Activated CD4-positive, alpha-beta T cell treated with anti-CD3 and anti-CD28 coated beads for 36 hours (primary cell): ENCODE measurements at places on chromosomes 7 and 10. TPM values are rescaled to one million over a fixed set of nuclear protein-coding genes. Genes with fewer than 3 reads are reported as not detected.

DNA sequence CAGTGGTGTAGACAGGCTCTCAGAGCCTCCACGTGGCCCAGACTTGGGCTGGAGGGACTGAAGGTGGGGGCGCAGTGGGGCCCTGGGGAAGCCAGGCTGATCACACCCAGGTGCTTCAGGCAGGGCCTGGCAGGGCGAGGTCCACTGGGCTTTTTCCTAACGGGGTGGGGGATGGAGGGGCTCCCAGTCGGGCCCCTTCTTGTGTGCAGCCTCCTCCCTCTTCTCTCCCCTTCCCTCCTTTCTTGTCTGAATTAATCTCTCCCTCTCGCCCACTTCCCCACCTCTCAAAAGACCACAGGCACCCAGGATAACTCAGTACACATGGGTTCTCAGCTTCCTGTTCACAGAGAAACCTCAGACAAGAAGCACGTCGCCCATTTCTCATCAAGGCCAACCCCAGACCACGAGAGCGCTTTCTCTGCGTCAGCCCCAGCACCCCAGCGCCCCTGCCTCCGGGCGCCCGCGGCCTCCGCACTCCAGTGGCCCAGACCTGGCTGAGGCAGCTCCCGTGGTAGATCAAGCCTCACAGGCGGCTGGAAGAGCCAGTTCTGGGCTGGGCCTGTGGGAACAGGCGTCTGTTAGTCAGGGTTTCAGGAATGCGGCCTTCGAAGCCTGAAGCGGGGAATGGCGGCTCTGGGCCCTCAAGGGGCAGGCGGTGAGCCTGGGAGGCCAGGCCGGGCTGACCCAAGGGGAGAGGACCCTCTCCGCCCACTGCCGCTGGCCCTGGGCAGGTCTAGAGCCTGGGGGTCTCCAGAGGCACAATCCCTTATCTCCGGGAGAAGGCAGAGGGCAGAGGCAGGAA is 50.6 kb downstream of the PWWP2B start:
- peak; percentile 91 for DNase-seq
- H3K27me3 ChIP-seq: no peaks in the 10 kb centered on the region

GRCh38 chr7:95584769-95585425 is 11.4 kb downstream of the PDK4 start:
- H3K4me1 ChIP-seq: no peaks in the 10 kb centered on the region
- peaks cover 2% of the 10 kb centered on the region for H3K27me3 ChIP-seq
- H3K36me3 ChIP-seq: no peaks in the 10 kb centered on the region
- no peak for DNase-seq
- H3K27ac ChIP-seq: no peak overlapping the region
- H3K4me3 ChIP-seq: no peak overlapping the region

DNA sequence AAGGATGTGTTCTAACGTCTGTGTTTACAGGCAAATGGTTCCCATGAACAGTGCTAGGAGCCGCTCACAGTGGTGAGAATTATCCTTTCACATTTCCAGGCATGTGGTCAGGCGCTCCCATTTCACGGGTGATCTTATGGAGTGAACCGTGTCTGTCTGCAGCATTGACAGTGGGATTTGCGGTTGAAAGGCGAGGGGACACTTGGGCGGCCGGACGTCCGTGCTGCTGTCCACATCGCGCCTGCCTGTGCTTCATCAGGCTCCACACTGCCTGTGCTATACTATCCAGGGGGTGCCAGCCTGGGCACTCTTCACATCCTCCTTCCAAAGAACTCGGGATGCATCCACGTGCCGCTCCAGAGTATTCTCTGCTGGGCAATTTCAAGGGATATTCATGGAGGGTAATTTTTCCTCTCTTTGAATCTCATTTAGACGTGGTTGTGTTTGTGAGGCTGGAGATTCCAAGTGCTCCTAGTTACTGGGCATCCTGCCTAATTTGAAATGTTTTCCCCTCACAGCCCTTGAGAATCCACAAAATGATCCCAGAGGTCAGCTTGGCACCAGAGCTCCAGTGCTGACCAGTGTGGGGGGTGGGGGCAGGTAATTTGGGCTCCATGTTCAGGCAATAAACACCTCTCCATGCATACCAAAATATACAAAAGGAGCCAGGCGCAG is 61.9 kb upstream of the EBF3 start:
- H3K27me3 ChIP-seq: no peaks in the 10 kb centered on the region
- H3K36me3 ChIP-seq: no peaks in the 10 kb centered on the region
- H3K27ac ChIP-seq: no peak overlapping the region
- no peak overlapping the region for H3K4me3 ChIP-seq
- no peaks in the 10 kb centered on the region for H3K4me1 ChIP-seq

DNA sequence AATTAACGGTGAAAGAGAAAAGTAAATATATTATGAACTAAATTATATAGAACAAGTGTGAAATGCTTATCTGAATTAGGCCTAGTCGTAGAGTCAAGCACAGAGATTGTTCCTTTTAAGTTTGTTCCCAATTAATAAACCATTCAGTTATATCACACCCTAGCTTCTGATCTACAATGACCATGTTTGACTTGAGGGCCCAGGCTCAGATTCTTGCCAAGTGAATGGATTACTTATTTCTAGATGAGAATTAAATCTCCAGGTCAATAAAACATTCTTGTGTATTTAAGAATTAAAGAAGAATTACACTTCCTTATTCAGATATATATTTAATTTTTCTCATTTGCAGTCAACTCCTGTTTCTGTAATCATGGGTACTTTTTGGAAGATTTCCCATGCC is 37.4 kb upstream of the ARL4A start:
- no peak overlapping the region for H3K4me3 ChIP-seq
- no peak overlapping the region for H3K27ac ChIP-seq
- no peaks in the 10 kb centered on the region for H3K4me1 ChIP-seq
- no peaks in the 10 kb centered on the region for H3K36me3 ChIP-seq

The AGAP5 gene
- total RNA-seq: 10.3 TPM

GRCh38 chr7:159061674-159062212 is 82.9 kb downstream of the VIPR2 start:
- no peaks in the 10 kb centered on the region for H3K4me1 ChIP-seq
- H3K27me3 ChIP-seq: no peaks in the 10 kb centered on the region
- H3K4me3 ChIP-seq: no peak overlapping the region
- no peak for DNase-seq

GRCh38 chr10:48655411-48656240 is 29.0 kb upstream of the WDFY4 start:
- H3K4me3 ChIP-seq: no peak overlapping the region
- no peak overlapping the region for H3K27ac ChIP-seq
- peak; percentile 35 for DNase-seq
- H3K4me1 ChIP-seq: peaks cover 5% of the 10 kb centered on the region

The C7orf25 gene
- total RNA-seq: 2.7 TPM

GRCh38 chr10:106540645-106541044 is 623.9 kb downstream of the SORCS1 start:
- no peak overlapping the region for H3K4me3 ChIP-seq
- no peaks in the 10 kb centered on the region for H3K36me3 ChIP-seq
- no peaks in the 10 kb centered on the region for H3K27me3 ChIP-seq

GRCh38 chr10:106582291-106582690 is 582.2 kb downstream of the SORCS1 start:
- no peak overlapping the region for H3K27ac ChIP-seq
- no peak overlapping the region for H3K4me3 ChIP-seq
- no peaks in the 10 kb centered on the region for H3K4me1 ChIP-seq
- H3K27me3 ChIP-seq: no peaks in the 10 kb centered on the region

GRCh38 chr7:117582219-117582704 is 102.4 kb downstream of the CFTR start:
- no peak for DNase-seq
- H3K36me3 ChIP-seq: no peaks in the 10 kb centered on the region

The FGFR2 gene
- total RNA-seq: not detected

DNA sequence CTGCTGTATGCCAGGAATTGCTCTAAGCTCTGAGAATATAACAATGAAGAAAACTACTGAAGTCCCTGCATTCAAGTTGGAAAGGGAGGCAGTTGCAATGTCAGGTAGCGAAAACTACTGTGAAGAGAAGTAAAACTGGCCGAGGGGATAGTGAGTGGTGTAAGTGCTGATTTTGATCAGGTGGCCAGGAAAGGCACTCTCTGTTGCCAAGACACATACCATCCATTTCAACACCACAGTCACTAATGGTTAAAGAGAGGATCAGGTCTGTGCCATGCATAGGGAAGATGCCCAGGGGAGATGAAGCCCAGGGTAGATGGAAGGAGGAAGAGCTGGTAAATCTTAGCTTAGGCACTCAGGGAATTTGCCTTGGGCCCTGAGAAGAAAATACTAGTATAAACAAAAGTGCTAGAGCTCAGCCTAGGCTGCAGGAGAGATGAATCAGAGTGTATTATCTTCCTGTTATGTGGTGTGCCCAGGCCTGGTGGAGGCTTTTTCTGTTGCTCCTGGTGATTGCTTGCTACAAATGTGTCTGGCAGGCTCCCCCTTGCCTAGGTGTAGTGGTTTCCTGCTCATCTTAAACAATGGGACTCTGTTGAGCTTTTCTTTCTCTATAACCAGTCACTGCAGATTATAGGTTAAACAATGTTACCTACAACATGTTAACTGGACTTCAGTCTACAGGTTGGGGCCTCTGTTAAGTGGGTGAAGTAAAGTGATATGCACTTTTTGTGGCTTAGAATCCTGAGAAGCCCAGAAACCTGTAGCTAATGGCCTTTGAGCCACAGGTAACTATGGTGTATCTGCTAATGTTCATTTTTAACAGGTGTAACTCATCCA is 125.5 kb downstream of the LRRC4 start:
- H3K36me3 ChIP-seq: peaks cover 44% of the 10 kb centered on the region
- H3K27me3 ChIP-seq: no peaks in the 10 kb centered on the region
- no peak overlapping the region for H3K4me3 ChIP-seq
- peaks cover 66% of the 10 kb centered on the region for H3K4me1 ChIP-seq
- peak overlapping the region; percentile 34 for H3K27ac ChIP-seq

DNA sequence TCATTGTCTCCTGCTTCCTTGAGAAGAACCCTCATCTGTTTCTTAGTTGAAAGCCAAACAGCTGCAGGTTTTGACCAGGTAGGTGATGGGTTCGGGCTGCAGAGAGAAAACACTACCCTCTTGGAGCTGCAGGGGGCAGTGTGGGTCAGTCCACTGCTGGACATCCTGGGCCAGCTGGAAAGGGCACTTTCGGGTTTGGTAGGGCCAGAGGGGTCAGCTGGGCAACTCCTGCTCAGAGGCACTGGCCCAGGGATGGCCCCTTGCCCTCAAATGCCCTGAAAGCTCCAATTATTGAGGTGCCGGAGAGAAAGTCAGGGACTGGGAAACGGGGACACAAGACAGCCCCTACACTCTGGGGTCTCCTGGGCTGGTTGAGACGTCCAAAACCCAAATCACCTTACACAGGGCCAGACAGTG is 90.7 kb downstream of the MKI67 start:
- H3K36me3 ChIP-seq: no peaks in the 10 kb centered on the region
- no peak overlapping the region for H3K4me3 ChIP-seq
- no peak overlapping the region for H3K27ac ChIP-seq
- H3K27me3 ChIP-seq: no peaks in the 10 kb centered on the region

DNA sequence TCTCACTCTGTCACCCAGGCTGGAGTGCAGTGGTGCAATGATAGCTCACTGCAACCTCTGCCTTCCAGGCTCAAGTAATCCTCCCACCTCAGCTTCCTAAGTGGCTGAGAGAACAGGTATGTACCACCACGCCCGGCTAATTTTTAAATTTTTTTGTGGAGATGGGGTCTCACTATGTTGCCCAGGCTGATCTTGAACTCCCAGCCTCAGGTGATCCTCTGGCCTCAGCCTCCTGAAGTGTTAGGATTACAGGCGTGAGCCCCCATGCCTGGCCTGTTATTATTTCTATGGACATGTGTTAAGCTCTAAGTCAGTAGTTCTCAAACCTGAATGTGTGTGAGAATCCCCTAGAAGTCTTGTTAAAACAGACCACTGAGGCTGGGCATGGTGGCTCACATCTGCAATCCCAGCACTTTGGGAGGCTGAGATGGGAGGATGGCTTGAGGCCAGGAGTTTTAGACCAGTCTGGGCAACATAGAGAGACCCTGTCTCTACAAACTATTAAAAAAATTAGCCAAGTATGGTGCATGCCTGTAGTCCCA is 24.5 kb downstream of the TMEM270 start:
- H3K4me3 ChIP-seq: no peak overlapping the region
- peaks cover 11% of the 10 kb centered on the region for H3K27me3 ChIP-seq
- no peak for DNase-seq

The CALHM3 gene
- not detected for total RNA-seq

The CCDC3 gene
- total RNA-seq: 0.14 TPM

DNA sequence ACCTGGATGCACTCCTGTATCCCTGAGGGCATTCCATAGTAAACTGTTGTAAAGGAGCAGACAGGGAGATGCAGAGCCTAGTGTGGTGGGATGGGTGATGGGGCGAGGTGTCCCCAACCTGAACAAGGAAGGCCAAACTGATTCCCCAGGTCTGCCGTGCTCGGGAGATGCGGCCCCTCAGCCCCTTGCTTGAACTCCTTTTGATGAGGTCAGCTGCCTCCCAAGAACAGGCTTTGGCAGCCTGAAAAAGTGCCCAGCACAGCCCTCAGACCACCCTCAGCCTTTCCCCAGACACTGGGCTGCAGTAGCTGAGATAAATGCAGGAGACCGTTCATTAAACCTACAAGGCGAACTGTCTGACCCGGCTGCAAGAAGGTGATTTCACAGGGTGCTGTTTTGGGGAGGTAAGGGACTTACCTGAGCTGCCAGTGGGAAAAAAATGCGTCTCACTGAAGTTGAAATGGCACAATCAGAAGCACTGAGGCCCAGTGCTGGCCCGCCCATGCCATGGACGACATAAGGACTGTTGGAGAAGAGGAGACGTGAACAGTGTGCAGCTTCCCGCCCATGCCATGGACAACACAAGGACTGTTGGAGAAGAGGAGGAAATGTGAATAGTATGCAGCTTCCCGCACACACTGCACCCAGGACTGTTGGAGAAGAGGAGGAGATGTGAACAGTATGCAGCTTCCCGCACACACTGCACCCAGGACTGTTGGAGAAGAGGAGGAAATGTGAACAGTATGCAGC is 148.4 kb upstream of the FAM20C start:
- no peak overlapping the region for H3K27ac ChIP-seq
- H3K27me3 ChIP-seq: peaks cover 20% of the 10 kb centered on the region
- H3K4me1 ChIP-seq: peaks cover 5% of the 10 kb centered on the region
- H3K4me3 ChIP-seq: no peak overlapping the region
- no peaks in the 10 kb centered on the region for H3K36me3 ChIP-seq

DNA sequence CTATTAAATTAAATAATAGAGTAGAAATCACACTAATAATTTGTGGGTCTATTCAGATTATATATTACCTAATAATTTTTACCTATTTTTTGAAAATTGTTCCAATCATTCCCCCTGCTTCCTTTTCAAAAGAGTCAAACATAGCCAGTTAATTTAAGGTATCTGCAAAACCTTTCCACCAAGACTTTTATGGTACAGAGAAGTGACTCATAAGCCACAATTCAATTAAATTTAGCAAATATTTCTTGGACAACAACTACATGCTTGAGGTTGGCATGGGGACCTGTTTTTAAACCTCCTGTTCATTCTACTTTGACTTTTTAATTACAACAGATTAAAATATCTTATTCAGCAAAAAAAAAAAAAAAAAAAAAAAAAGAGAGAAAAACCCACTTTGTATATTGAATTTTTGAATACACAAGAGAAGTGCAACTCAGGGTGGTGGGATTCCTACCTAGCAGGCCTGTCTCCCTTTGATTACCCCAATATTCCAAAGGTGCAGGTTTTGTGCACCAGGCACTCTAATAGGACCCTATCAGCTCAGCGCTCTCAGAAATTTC is 301.9 kb upstream of the C7orf33 start:
- no peak overlapping the region for H3K27ac ChIP-seq
- no peaks in the 10 kb centered on the region for H3K36me3 ChIP-seq
- no peak for DNase-seq
- H3K27me3 ChIP-seq: peaks cover 19% of the 10 kb centered on the region
- H3K4me1 ChIP-seq: no peaks in the 10 kb centered on the region
